ENCODE measurements at places on chromosomes 12 and 14.

DNA sequence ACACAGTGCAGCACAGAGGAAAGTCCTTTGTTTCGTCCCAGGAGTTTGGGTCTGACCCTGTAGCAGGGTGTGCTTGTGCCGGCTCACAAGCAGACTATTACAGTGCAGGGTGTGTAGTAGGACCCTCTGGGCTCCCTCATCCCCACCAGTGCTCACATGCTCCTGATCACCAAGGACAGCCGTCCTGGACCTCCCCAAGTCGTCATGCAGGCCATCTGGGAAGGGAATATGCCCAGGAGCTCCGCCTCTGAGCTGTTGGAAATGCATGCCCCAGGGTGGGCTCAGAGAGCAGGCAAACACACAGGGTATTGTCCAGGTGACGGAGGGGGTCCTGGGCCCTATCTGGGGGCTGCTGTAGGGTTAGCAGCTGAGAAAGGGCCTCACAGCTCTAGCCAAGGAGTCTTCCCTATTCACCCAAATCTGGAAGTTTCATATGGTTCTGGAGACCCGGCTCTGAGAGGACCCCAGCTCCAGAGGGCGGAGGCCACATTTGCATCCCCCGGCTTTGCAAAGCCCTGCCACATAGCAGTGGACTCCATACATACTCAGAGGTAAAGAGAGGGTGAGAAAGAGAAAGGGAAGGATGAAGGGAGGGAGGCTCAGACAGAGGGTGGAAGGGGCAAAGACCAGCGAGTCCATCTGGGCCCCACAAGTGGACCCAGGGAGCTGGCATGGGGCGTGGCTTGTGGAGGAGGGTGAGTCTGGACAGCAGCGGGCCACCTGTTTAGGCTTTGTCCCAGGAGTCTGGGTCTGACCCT, 53.5 kb upstream of the PPP2R5C start:
- no peak for DNase-seq

GRCh38 chr12:54439096-54439495, 20.0 kb upstream of the ITGA5 start:
- no peak for DNase-seq

DNA sequence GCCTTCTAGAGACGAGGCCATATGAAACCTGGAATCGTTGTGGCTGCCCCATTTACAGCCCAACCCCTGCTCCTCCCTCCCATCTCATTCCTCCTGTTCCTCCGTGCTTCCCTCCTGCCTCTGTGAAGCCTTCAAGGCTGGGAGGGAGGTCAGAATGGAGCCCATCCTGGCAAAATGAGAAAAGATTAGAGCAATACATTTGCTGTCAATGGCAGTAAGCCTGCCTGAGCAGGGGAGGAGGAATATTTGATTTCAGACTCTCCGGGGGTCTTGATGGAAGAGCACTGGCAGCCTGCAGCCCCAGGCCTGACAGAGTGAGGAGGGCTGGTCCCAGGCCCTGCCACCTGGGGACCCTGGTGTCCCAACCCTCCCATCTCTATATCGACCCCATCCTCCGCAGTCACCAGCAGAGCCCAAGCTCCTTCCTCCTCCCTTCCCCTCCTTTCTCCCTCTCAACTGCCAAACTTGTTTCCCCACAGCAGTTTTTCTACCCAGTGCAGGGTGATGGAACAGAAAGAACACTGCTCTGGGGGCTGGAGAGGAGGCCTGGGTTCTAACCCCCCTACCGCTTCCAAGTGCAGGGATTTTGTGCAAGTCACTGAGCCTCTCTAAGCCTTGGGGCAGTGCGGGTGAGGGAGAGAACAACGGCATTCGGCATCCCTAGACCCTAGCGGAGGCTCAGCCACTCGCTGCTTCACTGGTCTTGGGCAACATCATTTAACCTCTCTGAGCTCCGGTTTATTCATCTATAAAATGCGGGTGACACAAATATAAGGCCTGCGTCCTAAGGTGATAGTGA, 16.0 kb upstream of the RACGAP1 start:
- no peak for DNase-seq

DNA sequence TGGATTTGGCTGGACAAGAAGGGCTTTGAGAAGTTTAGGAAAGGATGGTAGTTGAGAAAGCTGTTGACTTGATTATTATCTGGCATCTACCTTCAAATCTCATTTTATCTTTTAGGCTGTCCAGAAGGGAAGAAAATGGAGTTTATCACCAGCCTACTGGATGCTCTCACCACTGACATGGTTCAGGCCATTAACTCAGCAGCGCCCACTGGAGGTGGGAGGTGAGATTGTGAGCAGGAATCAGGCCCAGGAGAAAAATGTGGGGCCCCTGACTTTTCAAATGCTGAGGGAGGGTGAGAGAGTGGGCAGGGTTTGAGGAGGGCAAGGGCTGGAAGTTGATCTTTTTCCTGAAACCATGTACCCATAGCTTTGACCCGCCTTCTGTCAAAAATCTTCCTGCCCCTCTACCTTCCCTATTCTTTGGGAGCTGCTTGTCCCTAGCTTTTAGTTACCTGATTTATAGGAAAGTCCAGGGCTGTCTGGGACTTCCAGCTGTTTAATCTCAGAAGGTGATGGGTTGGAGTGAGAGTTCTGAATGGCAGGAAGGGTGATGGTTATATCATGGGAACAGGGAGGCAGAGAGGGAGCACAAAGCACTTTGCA, 134.2 kb downstream of the SMOC1 start:
- peak; percentile 30 for DNase-seq

DNA sequence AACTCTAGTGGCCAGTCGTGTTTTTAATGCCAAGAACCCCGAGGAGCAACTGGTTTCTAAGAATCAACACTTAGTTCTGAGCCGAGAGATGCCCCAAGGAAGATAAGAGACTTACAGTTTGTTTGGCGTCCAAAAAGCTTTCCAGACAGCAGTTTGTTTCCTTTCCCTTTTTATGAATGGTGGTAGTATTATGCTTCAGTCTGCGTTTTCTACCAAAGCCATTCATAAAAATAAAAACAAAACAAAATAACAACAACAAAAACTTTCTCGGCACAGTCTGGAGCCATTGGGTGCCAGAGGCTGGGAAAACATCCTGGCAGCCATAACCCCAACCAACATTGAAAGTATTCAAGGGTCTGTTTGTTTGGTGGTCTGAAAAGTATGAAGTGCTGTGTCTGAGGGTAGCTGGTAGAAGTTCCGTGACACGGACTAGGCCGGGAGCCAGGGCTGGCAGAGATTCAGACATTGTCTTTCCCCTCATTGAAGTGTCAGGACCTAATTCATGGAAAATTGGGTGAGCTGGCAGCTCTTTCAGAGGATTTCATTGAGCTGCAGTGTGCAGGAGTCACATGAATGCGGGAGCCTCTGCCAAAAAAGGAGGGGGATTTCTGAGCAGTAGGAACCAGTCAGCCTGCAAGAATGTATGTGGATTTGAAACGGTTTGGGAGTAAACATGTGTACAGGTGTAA, 124.2 kb downstream of the HMGA2 start:
- DNase-seq: peak; percentile 96

DNA sequence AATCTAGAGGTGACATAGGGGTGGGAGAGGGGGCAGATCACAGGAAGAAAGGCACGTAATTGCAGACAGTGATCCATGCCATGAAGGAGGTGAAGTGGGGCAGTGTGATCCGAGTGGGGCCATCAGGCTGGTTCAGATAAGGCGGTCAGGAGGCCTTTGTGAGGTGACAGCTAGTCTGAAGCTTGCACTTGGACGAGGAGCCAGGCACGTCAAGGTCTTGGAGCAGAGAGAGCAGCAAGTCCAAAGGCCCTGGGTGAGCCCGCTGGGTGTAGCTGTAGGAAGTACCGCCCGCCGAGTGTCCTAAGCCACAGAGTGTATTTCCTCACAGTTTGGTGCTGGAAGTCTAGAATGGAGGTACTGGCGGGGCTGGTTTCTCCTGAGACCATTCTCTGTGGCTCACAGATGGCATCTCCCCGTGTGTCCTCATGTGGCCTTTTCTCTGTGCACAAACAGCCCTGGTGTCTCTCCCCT, 23.6 kb downstream of the RHOF start:
- DNase-seq: no peak

- DNase-seq: no peak
Observed at GRCh38 chr14:88563845-88564244, 1.0 kb downstream of the ZC3H14 start.

GRCh38 chr14:61564618-61565091, 130.7 kb upstream of the HIF1A start:
- DNase-seq: peak; percentile 97

DNA sequence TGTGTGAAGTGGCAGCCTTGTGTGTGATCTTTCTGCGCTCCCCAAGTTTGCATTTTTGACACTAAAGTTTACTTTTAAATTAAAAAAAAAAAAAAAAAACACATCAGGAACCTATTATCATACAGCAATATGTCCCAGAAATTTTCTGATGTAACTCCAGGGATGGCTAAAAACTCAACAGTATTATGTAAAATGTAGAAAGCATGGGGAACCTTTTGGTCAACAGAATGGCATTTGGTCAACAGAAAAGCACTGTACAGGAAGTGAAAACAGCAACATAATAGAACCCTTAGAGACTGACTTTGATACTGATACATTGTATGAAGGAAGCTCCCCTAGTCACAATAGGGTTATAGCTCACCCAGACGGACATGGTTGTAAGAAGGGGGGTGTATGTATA, 224.3 kb downstream of the ITPR2 start:
- DNase-seq: no peak

DNA sequence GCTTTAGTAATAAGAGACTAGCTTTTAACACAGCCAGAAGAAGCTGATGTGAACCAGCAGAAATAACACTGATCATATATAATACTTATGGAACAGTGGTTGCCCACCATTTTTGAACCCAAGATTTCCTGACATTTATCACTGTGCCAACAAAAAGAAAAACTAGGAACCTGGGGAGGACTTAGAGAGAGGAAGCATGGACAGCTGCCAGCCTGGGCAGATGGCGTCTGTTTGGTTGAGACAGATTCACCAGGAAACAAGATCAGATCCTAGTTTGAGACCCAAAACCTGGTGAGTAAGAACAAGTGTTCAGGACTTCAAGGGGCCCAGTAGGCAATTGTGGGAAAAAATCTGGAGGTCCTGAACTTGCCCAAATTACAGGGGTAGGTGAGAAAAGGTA, 95.3 kb downstream of the BICD1 start:
- no peak for DNase-seq

DNA sequence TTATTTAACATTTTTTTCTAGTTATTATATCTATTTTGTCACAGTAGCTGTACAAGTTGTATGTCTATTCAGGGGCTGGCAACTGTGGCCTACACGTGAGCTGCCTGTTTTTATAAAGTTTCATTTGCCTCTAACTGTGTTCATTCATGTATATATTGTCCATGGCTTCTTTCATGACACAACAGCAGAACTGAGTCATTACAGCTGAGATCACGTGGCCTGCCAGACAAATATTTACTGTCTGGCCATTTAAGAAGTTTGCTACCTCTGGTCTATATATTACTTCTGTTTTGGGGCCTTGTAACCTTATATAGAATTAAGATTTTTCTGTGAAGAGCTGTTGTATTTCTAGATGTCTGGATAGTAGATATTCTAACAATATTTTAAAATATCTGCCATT, 37.9 kb downstream of the KIAA0586 start:
- DNase-seq: peak; percentile 70

DNA sequence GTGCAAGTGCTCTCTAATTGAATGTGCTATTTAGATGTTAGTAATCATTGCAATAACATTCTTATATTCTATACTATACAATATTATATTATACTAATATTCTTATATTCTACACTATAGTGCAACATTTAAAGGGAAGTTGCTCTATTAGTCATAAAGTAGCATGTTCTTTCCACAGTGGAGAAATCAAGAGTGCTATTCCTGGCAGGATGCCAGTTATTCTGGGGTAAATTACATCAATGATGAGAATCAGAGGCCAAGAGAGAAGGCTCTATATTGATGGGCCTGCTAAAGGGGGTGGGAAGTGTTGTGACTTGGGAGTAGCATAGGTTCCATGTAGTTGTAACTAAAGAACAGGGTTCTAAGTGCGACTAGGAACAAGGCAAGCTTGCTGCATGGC, 121.5 kb downstream of the SLC15A5 start:
- no peak for DNase-seq

- peak; percentile 77 for DNase-seq
Observed at GRCh38 chr14:65281991-65282895, 130.3 kb upstream of the FUT8 start.

DNA sequence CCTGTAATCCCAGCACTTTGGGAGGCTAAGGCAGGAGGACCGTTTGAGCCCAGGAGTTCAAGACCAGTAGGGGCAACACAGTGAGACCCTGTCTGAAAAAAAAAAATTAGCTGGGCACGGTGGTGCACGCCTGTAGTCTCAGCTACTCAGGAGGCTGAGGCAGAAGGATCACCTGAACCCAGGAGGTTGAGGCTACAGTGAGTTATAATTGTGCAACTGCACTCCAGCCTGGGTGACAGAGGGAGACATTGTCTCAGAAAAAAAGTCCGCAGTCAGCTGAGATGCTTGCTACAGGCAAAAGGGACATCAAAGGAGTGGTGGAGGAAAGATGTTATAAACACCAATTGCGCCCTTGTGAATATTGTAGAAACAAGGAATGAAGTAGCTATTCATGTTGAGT, 77.8 kb downstream of the NDUFA12 start:
- DNase-seq: no peak
